ENCODE measurements at places on chromosomes 5 and 9.

DNA sequence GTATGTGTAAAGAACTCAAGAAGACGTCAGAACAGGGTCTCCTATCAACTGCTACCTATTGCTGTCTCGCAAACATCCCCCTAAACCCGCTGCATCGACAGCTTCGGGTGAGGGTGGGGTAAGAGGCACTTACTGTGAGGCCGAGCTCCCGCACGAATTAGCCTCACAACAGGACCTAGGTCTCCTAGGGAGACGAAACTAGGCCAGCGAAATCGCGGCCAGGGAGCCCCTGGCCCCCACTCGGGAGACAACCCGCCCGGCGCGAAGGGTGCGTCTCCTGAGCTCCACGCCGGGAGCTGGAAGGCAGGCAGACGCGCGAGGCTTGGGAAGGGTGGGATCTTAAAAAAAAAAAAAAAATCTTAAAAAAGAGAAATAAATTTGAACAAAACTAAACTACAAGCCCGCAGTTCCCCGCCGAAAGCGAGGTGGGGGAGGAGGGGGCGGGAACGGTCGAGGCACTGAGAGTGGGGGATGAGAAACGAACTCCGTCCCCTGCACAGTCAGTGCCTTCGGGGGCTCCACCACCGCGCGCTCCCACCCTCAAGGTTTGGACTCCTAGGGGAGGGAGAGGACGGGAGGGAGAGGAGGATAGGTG, 33.0 kb upstream of the NFIB start:
- H3K4me3 ChIP-seq: no peak overlapping the region
- H3K27me3 ChIP-seq: peaks cover 40% of the 10 kb centered on the region
- H3K27ac ChIP-seq: no peak overlapping the region
- H3K4me1 ChIP-seq: 0 out of 2 replicates have a peak, but pooled peaks cover 10% of the 10 kb centered on the region
- DNase-seq: no peak

DNA sequence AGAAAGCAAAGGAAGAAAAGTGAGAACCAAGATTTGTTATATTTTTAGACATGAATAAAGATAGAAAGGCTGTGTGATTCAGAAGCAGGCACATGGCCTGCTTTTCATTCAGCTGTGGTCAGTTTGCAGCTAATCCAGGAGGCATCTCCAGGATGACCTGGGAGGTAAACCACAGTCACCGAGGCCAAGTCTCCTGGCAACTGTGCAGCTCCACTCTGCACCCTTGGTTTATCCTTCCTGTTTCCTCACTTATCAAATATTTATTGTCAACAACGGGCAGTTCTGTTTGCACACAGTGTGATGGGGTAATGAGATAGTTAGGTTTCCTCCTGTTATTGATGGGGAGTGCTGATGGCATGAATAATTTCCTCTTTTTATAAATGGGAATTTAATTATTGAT, 243.0 kb downstream of the PSAT1 start:
- H3K4me1 ChIP-seq: peaks cover 43% of the 10 kb centered on the region
- H3K27me3 ChIP-seq: peaks cover 2% of the 10 kb centered on the region
- H3K36me3 ChIP-seq: no peaks in the 10 kb centered on the region
- peak; percentile 93 for DNase-seq
- no peak overlapping the region for H3K27ac ChIP-seq

DNA sequence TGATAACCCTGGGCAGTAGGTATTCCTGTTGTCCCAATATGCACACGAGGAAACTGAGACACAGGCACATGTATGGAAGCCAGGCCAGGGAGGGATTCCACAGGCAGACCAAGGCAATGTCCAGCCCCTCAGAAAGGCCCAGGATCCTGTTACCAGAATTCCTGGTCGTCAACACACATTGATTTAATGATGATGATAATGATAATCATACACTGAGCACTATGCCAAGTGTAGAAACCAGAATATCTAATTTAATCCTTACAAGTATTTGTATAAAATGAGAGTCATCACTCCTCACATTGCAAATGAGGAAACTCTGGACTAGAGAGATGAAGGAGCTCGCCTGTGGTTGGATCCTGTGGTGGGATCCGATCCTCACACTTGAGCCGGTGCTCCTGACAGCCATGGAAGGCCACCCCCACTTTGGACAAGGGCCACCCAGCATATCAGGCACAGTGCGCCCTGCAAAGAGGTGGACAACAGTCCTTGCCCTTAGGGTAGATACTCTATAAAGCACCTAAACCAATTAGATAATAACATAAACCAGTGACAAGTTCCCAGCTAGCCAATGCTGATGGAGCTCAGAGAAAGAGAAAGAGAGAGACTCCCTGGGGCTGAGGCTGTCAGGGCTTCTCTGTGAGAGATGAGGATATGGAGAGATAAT, 185.3 kb downstream of the SLIT3 start:
- H3K27ac ChIP-seq: no peak overlapping the region
- no peaks in the 10 kb centered on the region for H3K4me1 ChIP-seq
- H3K27me3 ChIP-seq: peaks cover 1% of the 10 kb centered on the region
- H3K36me3 ChIP-seq: no peaks in the 10 kb centered on the region
- H3K4me3 ChIP-seq: no peak overlapping the region

DNA sequence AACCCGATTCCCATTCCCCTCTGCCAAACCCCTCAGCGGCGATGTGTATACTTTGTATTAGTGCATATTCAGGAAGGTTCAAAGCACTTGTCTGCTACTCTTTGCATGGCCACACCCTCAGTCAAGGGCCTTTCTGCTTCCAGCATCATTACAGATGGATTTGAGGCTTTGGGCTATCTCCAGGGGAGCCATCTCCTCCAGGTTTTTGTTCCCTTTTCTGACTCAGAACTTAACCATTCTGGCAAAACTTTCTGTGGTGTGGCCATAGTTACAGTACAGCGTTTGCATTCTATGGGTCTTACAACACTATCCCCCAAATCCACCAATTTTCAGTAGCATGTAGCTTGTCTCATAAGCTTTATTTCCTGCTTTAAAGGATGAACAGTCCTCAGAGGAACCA, 36.0 kb upstream of the SVEP1 start:
- H3K27me3 ChIP-seq: no peaks in the 10 kb centered on the region
- H3K36me3 ChIP-seq: no peaks in the 10 kb centered on the region
- H3K4me1 ChIP-seq: peaks cover 32% of the 10 kb centered on the region
- DNase-seq: peak; percentile 50

All from HFFc6 (cell line).